ENCODE measurements at places on chromosomes 5 and 9.

- no peak for DNase-seq
These were observed 405.0 kb upstream of the MEF2C start for GRCh38 chr5:89287964-89288363.

GRCh38 chr9:128636024-128636390, 20.6 kb downstream of the DYNC2I2 start:
- no peak for DNase-seq

- DNase-seq, result peak; percentile 62
These were observed 36.5 kb upstream of the EQTN start for GRCh38 chr9:27333241-27334052.

DNA sequence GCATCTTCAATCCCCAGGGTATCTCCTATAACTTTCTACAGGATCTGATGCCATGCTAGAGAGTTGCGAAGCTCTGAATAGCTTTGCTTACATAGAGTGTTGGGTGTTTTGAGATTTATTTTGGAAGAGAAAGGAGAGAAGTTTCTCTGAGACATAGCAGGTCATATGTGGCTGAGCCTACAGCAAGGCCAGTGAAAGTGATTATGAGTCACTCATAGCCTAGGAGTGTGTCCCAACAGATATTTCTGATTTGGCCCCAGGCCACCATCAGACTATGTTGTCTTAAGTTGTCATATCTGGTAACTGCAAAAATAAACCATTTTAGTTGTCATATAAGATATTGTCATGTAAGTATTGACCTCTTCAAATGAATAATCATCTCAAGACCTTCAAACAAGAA, 132.0 kb upstream of the RAI14 start:
- DNase-seq, result no peak

GRCh38 chr9:97874624-97875023, 21.6 kb downstream of the FOXE1 start:
- no peak for DNase-seq
